NCI-H1105 (cell line): ENCODE measurements at places on chromosomes 11 and 22.

GRCh38 chr11:131408025-131408640 is 37.7 kb downstream of the NTM start:
- no peak for DNase-seq

- DNase-seq = no peak
These were observed 7.9 kb upstream of the SLN start for GRCh38 chr11:107719557-107720302.

GRCh38 chr11:35419830-35420333 is 524 bp upstream of the SLC1A2 start:
- DNase-seq = no peak

- DNase-seq = no peak
These were observed 695 bp downstream of the RCE1 start for GRCh38 chr11:66843776-66844495.

DNA sequence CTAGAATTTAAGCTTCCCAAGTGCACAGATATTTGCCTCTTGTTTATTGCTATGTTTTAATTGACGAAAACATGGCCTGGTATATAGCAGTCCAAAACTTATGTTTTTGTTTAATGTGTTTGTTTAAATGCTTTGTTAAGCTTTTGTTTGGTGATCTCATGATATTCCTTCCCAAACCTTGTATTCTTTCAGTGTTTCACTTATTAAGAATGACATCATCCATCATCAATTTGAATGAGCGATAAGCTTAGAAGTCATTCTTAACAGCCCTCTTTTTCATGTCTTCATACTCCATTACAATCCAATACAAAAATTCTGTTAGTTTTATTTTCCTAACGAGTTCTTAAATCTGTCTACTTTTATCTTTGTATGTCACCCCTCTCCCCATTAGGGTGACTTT is 206.0 kb downstream of the DYNC2H1 start:
- no peak for DNase-seq

DNA sequence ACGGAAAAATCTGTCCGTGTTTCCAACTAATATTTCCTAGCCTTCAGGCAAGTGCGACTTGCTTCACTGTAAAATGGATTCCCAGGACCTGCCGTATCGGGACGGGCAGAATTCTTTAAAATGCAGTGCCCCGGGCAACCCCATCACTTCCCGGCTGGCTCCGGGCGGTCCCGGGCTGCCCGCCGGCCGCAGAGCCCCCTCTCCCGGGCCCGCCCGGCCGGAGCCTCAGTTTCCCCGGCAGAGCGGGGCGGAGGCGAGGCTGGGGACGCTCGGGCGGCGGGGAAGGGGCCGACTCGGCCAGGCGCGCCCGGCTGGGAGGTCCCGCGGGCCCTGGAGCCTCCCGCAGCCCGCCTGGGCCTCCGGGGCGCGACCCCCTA is 84.2 kb upstream of the WNT7B start:
- no peak for DNase-seq

DNA sequence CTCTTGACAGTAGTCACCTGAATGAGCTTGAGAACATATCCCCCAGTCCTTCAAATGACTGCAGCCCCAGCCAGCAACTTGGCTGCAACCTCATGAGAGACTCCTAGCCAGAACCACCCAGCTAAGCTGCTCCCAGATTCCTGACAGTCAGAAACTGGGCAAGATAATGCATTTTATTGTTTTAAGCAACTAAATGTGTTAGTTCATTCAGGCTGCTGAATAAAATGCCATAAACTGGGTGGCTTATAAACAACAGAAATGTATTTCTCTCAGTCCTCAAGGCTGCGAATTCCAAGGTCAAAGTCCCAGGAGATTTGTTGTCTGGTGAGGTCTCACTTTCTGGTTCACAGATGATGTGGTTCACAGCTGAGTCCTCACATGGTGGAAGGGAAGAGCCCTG is 5.8 kb upstream of the PAMR1 start:
- DNase-seq = no peak

GRCh38 chr11:29628609-29629008 is 388.2 kb downstream of the KCNA4 start:
- no peak for DNase-seq

DNA sequence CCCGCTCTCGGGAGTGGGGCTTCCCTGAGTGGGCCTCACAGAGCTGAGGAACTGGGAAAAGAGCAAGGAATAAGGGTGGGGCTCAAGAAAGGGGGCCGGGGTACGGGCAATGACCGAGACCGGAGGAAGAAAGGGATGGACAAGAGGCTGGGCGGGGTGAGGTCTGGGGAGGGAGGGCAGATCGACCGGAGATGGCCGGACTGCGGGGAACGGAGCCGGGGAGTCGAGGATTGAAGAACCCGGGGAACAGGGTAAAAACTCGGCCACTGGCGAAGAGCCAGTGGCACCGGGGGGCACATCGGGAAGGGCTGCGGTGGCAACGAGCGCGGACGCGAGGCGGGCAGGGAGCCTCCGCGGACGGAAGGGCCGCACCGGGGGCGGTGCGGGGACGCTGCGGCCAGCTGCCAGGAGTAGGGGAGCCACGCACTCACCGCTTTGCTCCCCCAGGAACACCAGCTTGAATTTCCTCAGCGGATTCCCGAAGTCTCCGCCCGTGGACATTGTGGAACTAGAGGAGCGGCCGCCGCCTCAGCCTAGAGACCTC is 667 bp downstream of the RAB6A start:
- no peak for DNase-seq

GRCh38 chr22:30038219-30038618 is 42.0 kb upstream of the HORMAD2 start:
- no peak for DNase-seq

GRCh38 chr11:117871160-117871559 is 5.3 kb downstream of the FXYD6 start:
- no peak for DNase-seq

GRCh38 chr11:32874132-32874531 is 18.5 kb upstream of the QSER1 start:
- no peak for DNase-seq

DNA sequence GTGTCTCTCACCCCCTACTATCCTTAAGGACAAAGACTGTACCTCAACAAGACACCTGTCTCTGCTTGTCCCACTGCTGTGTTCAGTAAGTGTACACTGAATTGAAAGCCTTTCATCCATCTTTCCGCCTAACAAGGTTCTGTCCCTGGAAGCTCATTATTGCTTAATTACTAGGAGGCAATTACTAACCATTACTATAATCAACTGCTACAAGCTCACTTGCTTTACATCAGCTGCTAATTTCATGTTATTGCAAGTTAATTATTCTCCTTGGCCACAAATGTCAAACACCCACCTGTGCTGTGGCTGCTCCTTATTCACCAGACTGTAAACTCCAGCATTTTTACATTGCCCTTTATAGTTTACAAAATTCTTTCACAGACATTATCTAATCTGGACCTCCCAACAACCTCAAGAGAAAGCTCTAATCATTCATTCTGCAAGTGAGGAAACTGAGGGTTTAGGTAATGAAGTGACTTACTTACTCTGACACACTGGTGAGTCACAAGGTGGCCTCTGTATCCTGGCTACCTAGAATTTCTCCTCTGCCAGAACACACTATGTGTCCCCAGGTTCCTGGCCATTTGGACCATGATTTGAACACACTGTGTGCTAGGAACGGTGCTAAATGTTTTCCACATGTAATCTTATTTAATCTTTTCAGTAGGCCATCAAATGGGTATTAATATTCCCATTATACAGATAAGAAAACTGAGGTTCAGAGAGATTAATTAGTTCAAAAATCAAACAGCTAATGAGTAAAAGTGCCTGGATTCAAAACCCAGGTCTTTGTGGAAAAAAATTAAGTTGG is 66.7 kb downstream of the RAB30 start:
- DNase-seq = peak; percentile 91

DNA sequence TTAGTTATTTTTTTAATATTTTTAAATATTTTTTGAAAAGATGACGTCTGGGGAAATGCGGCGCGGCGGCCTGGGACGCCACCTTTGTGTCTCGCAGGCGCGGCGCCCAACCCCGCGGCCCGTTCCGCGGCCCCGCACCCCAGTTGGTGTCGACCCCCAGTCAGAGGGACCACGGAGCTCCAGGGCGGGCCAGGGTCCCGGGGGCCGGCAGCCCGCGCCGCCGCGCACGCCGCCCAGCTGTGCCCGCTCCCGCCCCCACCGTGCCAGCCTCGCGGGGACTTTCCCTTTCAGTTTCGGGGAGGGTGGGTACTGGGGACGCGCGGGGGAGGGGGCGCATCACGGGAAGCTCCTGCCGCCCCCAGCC is 1.6 kb downstream of the CCND1 start:
- no peak for DNase-seq

DNA sequence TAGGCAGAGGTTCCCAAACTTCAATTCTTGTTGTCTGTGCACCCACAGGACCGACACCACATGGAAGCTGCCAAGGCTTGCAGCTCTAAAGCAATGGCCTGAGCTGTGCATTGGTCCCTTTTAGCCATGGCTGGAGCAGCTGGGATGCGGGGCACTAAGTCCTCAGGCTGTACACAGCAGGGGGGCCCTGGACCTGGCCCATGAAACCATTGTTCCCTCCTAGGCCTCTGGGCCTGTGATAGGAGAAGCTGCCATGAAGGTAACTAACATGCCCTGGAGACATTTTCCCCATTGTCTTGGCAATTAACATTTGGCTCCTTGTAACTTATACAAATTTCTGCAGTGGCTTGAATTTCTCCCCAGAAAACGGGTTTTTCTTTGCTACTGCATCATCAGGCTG is 43.6 kb upstream of the SLC6A5 start:
- no peak for DNase-seq

GRCh38 chr11:60931917-60932316 is 7.7 kb downstream of the TMEM132A start:
- DNase-seq = no peak

DNA sequence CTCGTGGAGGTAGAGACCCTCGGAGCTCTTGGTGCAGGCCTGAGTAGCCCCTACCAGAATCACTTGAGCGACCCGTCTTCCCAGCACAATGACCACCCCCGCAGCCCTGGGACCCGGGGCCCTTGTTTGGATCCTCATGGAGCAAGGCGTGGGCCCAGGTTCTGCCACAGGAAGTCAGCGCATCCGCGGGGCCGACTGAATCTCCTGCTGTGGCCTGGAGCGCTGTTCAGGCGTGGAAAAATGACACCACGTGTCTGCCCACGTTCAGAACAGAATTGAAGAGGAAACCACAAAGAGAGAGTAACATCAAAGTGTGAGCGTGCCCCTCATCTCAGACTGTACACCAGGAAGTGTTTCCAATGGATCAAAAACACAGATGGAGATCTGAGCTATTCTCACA is 1479.2 kb downstream of the TBC1D22A start:
- no peak for DNase-seq

DNA sequence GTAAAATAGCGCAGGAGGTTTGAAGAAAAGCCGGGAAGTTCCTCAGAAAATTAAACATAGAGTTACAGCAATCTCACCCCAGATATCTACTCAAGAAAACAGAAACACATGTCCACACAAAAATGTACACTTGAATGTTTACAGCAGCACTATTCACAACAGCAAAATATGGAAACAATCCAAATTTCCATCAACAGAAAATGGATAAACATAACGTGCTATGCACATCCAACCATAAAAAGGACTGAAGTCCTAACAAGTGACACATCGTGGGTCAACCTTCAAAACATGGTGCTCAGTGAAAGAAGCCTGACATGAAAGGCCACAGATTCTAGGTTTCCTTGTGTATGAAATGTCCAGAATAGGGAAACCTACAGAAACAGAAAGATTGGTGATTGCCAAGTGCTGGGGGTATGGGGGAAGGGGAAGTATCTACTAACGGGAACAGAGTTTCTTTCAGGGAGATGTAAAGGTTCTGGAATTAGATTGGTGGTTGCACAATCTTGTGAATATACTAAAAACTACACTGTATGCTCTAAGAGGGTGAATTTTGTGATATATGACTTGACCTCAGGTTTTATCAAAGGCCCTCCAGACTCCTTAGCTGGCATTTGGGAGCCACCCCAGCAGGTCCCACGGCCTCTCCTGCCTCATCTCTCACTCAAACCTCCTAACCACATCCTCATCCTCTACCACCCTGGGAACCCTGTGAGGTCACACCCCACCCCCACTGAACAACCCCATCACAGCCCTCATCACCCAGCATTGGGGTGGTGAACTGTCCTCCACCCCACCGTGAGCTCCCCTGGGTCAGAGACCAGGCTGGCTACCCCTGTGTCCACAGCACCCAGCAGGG is 69.2 kb upstream of the PRR5 start:
- no peak for DNase-seq

GRCh38 chr11:77142091-77142975 is 14.3 kb downstream of the MYO7A start:
- no peak for DNase-seq

GRCh38 chr11:119902656-119903231 is 173.7 kb upstream of the NECTIN1 start:
- DNase-seq = no peak

DNA sequence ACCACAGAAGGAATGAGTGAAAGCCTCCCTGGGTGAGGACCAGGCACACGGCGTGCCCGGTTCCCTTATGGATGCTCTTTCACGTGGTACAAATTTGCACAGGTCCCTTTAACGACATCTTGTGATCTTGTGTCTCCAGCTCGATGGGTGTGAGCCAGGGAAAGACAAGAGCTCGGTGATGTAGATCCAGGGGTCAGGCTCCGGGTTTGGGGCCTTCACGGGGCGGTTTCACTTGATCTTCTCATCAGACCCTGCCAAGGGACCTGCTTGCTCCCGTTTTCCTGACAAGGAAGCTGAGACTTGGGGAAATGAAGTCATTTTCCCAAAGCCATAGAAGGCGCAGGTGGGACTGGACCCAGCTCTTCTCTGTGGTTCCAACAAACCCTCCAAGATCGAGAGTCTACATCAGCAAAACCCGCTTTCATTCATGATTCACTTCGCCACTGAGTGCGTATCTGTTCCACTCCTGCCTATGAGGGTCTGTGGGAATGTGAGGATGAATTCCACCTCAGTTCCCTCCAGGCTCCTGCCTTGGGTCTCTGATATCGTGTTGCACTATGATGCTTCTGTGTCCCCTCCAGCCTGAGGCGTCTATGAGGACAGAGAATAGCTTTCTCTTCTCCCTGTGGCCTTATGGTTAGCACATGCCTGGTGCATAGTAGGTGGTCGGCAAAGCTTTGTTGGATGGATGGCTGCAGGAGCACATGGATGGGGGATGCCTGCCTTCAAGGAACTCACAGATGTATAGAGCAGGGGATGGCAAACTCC is 45.0 kb upstream of the ANO1 start:
- DNase-seq = no peak

- no peak for DNase-seq
These were observed 1434.7 kb downstream of the BRD1 start for GRCh38 chr22:48393041-48393370.

DNA sequence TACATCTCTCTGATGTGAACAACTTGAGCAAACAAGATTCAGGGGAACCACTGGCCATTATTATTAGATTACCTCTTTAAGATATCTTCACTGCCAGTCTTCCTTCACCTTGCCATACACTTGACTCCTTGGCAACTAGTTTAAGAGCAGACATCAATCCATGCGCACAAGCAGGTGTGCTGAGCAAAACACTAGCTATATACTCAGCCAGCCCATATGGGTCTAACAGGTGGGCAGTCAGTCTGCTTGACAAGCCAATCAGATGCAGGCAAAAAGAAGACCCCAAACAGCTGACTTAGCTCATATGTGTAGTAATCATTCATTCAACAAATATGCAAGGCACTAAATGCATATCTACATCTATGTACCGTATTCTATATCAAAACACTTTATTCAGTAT is 101.2 kb downstream of the SIK3 start:
- no peak for DNase-seq

GRCh38 chr11:132943706-132944568 is 588.4 kb downstream of the OPCML start:
- peak; percentile 61 for DNase-seq
